Midbrain (tissue), 1 donor: ENCODE measurements at places on chromosomes 6 and 20.

DNA sequence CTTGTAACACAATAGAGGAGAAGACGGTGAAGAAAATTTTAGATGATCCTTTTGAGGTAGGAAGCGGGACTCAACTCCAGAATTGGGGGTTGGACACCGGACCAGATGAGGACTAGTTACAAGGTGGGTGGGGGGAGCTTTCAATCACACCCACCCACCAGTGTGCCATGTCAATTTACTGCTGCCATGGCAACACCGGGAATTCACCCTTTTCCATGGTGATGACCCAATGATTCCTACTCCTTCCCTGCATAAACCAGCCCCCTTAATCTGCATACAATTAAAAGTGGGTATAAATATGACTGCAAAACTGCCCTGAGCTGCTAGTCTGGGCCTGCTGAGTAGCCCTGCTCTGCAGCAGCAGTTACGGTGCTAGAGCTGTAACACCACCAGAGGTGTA lies 14.7 kb downstream of the RAD21L1 start:
- DNase-seq, result no peak

DNA sequence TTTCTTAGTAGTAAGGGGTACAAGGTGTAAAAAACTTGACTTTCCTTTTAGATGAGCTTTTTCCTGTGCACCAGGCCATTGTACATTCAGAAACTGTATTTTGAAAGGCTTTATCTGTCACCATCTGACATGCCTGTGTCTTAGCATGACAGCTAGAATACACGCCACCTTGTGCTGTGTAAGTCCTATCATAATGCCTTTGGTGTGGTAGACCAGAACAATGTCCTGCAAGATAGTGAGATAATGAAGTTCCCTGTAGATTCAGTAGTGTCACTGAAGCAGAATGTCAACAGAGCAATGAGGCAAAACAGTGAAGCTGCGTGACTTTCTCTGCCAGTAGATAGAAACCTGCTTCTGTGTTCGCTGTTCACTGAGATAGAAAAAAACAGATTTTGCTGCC lies 105.8 kb downstream of the JAG1 start:
- DNase-seq, result no peak

GRCh38 chr6:96624957-96625356 lies 62.0 kb downstream of the FHL5 start:
- no peak for DNase-seq

- DNase-seq, result no peak
Measured at GRCh38 chr6:43396408-43397149, 27.1 kb upstream of the ZNF318 start.

DNA sequence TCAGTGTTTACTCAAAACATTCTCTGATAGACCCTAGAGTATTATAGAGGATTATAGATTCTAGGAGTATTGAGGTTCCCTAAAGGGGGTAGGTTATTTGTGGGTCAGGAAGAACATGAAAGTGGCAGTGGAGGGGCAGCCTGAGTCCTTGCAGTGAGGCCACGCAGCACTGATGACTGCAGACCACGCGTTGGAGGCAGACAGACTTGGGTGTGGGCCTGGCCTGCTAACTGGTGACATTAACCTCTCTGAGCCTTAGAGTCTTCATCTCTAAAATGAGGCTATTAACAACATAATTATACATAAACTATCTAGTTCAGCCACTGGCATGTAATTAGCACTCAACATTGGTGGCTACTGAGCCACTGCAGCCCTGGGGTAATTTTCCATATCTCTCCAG lies 16.1 kb downstream of the MTCL3 start:
- no peak for DNase-seq
